Memory B cell (primary cell): ENCODE measurements at places on chromosomes 11 and 22.
A peak's percentile ranks its signal among the peaks of the same experiment; 100 is the strongest.

DNA sequence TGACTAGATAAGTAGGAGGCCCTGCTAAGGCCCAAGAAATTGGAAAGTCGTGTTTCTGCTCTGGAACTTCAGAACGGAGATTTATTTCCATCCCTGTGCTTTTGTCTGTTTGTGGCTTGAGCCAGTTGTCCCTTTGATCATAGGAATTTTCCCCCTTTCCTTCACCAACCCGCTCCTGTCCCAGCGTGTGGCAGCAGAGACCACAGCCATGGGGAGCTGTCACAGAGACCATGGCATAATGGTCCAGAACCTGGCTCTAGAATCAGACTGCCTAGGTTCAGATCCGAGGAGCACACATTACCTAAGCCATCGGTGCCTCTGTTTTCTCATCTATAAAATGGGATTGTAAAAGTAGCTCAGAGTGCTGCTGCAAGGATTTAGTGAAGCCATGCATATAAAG is 128.1 kb downstream of the GALNT18 start:
- DNase-seq: no peak

DNA sequence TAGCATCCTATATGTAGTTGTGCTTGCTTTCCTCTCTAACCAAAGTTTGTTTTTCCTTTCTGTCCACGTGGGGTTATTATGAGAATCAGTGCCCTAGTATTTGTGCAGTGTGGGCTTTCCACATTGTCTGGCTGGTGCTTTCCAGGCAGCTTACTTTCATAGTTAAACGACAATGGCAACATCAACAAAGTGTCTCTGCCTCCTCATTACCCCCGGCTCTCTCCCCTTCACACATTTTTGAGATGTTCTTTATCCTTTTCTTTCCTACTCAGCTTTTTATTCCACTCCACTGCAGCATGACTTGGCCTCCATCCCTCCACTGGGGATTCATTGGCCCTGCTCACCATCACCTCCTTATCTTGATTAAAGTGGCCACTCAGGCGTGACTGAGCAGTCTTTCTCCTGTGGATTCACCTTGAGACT is 19.1 kb downstream of the SPECC1L start:
- no peak for DNase-seq

- DNase-seq: no peak
Observed at GRCh38 chr11:118621071-118621783, 13.8 kb downstream of the PHLDB1 start.

DNA sequence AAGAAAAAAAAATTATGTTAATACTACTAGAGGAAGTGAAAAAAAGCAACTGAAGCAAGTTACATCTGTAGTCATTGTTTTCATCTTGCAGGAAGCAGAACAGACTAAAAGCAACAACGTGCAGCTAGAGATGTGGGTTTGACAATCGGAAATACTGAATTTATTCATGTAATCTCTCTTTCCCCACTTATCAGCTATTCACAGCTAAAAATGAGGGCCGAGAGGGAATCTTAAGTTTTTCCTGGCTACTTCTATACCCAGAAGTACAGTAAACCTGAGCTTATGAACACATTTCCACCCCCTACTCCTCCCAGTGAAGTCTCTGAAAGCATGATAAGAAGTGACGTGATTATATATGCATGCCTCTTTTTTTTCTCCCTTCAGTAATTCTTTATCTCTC is 116.5 kb downstream of the SPON1 start:
- DNase-seq: no peak

GRCh38 chr11:91264481-91264880 is 960.1 kb upstream of the FAT3 start:
- no peak for DNase-seq

DNA sequence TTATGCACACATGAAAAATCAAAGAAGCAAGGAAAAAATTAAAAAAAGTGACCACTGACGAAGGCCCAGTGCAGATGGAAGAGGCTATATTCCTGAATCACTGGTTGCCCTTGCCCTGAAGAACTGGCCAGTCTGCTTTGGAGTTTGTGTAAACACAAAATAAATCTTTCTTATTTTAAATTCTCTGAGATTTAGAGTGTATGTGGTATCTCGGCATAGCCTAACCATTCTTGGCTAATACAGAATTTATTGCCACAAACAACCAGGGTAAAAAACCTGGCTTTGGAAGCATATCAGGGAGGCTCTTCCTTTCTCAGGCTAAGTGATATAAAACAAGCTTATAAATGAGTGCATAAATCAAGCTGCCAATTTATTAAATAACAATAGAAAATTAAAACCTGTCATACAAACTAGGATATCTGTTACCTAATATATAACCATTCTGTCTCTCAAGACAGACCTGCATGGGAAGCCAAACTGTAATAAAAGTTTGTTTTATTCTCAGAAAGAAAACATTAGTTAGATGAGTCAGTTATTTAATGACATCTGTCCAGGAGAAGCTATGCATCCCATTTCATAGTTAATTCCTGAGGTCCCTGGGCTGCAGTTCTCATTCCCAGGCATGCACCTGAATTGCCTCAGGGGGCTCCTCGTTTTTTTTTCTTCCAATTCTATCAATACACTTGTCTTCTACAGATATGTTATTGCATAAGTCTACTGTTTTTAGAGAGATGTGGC is 6.1 kb upstream of the TMEM135 start:
- DNase-seq: no peak

DNA sequence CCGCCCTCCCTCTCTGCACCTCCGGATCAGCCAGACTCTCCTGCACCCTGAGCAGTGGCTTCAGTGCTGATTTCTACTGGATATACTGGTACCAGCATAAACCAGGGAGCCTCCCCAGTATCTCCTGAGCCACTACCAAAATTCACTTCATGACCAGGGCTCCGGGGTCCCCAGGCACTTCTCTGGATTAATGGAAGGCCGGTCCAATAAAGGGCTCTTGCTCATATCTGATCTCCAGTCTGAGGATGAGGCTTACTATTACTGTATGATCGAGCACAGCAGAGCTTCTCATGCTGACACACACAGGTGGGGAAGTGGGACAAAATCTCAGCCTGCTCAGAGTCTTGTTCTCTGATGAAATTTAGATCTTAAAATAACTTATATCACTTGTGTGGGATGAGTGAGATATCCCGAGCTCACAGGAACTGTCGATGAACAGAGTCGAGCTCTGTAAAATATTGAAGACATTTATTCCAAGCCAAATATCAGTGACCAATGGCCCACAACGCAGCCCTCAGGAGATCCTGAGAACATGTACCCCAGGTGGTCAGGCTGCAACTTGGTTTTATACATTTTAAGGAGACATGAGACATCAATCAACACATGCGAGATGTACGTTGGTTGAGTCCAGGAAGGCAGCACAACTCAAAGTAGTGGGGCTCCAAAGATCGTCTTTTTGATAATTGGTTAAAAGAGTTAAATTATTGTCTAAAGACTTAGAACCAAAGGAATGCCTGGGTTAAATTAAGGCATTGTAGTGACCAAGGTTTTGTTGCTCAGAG is 93.0 kb upstream of the TOP3B start:
- DNase-seq: no peak

DNA sequence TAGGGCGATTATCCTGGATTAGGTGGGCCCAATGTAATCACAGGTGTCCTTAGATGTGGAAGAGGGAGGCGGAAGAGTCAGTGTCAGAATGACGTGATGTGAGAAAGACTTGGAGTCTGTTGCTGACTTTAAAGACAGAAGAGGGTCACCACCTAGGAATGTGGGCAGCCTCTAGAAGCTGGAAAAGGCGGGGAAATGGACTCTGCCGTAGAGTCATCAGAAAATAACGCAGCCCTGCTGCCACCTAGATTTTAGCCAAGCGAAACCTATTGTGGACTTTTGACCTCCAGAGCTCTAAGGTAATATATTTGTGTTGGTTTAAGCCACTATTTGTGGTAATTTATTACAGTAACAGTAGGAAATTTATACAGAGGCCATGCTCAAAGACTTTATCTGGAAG is 4.8 kb downstream of the DDX10 start:
- no peak for DNase-seq

GRCh38 chr11:102560555-102561011 is 30.0 kb upstream of the MMP7 start:
- DNase-seq: no peak

- no peak for DNase-seq
Observed at GRCh38 chr11:69914286-69915150, 95.3 kb upstream of the FGF3 start.

- no peak for DNase-seq
Observed at GRCh38 chr22:49147617-49148175, 680.0 kb downstream of the BRD1 start.

GRCh38 chr22:49044091-49044490 is 783.6 kb downstream of the BRD1 start:
- DNase-seq: no peak

- DNase-seq: no peak
Observed at GRCh38 chr11:3712274-3712673, 41.1 kb upstream of the CHRNA10 start.

- DNase-seq: no peak
Observed at GRCh38 chr11:13896175-13896980, 66.1 kb upstream of the SPON1 start.

DNA sequence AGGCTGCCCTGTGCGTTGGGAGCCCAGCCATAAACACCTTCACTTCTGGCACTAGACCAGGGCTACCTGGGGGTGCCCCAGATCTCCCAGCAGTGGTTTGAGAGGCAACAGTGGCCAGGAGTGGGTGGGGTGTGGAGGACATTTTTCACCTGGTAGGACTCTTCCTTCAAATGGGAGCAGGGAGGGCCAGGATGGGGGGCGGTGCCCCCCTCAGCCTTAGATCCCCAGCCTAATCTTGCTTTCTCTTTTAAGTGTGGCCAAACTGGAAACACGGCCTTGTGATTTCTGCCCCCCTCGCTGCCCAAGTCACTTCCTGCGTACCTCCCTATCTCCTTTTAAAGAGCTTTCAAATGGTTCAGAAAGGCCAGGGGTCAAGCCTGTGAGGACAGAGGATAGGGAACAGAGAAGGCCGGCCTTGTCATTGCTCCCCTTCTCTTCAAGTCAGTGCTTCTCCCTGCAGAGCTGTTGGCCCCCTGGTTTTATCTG is 800 bp downstream of the KCNJ5 start:
- DNase-seq: no peak

GRCh38 chr22:49118065-49118464 is 709.6 kb downstream of the BRD1 start:
- no peak for DNase-seq

GRCh38 chr22:34099278-34099677 is 179.0 kb upstream of the LARGE1 start:
- no peak for DNase-seq

- DNase-seq: no peak
Observed at GRCh38 chr11:82326853-82327252, 406.8 kb downstream of the FAM181B start.

- peak; percentile 6 for DNase-seq
Observed at GRCh38 chr11:2662430-2663299, 37.1 kb downstream of the KCNQ1OT1 start.

- DNase-seq: peak; percentile 65
Observed at GRCh38 chr22:22060200-22061084, 77.9 kb upstream of the TOP3B start.

DNA sequence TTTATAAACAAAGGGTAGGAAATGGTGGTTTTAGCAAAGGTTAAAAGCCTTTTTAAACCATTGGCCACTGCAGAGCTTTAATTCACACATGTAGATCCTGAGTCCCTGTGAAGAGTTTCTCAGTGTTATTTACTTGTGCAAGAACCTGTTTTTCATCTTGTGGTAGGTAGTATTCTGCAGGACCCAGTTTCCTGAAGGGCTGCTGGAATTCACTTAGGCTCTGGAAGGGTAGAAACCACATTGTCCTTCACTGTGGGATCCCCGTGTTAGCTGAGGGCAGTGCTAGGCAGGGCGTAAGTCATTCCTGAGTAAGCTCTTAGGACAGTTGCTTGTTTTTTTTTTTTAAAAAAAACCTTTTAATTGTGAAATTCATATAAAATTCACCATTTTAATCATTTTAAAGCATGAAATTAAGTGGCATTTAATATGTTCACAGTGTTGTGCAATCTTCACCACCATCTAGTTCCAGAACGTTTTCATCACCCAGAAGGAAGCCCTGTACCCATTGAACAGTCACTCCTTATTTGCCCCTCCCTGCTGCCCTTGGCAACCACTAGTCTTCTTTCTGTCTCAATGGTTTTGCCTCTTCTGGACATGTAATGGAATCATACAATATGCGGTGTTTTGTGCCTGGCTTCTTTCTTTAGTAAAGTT is 77.7 kb downstream of the C22orf31 start:
- DNase-seq: no peak

DNA sequence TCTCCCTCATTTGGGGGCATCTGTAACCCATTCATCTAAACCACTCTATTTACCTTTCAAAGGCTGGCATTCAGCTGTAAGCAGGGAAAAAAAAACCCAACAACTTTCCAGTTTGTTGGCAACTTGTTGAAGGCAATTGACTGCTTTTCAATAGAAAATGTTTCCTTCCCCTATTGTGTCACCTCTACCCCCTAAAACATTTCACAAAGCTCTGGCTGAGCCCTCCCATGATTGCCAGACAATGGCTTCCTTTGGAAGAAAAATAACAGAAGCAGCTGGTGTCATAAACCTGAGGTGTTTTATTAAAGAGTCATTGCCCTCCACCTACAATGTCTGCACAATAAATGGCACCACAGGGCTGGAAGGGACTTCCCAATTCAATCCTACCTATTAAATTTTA is 22.1 kb upstream of the PSMA1 start:
- DNase-seq: no peak

DNA sequence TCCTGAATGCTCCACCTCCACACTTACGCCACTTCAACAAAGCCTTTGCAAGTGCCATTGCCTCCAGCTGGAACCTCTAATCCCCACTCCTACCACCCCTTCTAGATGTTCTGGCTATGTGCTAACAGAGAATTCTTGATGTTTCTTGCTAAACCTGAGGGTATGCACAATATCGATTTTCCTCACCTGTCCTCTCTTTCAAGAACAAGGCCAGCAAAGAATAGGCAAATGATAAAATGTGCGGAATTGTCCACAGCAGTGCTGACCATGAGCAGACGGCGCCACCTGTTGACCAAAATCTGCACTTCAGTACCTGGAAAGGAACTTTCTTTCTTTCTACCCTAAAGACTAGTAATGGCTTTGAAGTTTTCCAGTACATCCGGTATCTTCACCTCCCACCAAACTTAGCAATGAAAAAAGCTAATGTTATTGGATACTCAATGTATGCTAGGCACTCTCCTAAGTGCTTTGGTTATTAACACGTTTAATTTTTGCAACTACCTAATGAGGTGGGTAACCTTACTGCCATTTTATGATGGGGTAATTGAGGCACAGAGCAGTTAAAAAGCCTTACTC is 3.4 kb downstream of the TIMM10 start:
- DNase-seq: peak; percentile 70

GRCh38 chr11:117438371-117439000 is 110.8 kb downstream of the CEP164 start:
- DNase-seq: no peak

- DNase-seq: no peak
Observed at GRCh38 chr11:313787-314553, at the start of gene IFITM1. IFITM1 (plus strand) TSS chr11:314040; CDS start chr11:314171, 131 bp downstream.

DNA sequence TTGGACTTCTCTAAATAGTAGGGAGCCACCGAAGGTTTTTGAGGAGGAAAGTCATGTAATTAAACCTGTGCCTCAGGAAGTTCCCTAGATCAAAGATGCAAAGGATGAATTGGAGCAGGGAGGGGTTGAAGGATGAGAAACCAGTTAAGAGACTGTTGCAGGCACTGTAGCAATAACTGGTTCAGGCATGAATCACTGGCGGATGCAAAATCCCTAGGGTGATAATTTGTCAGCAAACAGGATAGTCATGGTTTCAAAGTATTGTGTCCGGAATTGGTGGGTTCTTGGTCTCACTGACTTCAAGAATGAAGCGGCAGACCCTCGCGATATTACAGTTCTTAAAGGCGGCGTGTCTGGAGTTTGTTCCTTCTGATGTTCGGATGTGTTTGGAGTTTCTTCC is 19.9 kb downstream of the TRIOBP start:
- DNase-seq: no peak
